Activated naive CD4-positive, alpha-beta T cell treated with anti-CD3 and anti-CD28 coated beads for 36 hours (primary cell): ENCODE measurements at places on chromosomes 4 and X. TPM values are rescaled to one million over a fixed set of nuclear protein-coding genes. Genes with fewer than 3 reads are reported as not detected.

- DNase-seq: no peak
Measured at GRCh38 chr4:128859887-128860677, 50.6 kb downstream of the JADE1 start.

GRCh38 chrX:103758555-103758954 is 18.1 kb upstream of the PLP1 start:
- no peak for DNase-seq

GRCh38 chr4:1008840-1009541 is 2.4 kb upstream of the FGFRL1 start:
- peak; percentile 25 for DNase-seq

- no peak for DNase-seq
Measured at GRCh38 chr4:183636923-183637322, 22.1 kb downstream of the RWDD4 start.

DNA sequence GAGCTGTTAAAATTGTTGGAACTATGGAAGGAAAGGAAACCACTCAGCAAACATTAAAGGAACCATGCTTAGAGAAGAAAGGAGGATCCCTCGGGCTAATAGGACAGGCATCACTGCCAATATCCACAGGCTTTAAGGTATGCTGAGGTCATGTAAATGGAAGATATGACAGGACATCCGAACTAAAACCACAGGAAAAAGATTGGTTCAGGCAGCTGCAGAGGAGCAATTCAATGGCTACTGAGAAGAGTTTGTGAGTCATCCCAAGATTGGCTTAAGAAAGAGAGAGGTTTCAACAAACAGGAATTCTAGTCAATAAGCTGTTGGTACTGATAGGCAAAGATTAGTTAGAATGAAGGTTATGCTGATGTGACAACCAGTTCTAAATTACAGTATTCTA is 106.4 kb upstream of the FAM241A start:
- no peak for DNase-seq

- DNase-seq: no peak
Measured at GRCh38 chr4:41144812-41145211, 69.5 kb downstream of the APBB2 start.

DNA sequence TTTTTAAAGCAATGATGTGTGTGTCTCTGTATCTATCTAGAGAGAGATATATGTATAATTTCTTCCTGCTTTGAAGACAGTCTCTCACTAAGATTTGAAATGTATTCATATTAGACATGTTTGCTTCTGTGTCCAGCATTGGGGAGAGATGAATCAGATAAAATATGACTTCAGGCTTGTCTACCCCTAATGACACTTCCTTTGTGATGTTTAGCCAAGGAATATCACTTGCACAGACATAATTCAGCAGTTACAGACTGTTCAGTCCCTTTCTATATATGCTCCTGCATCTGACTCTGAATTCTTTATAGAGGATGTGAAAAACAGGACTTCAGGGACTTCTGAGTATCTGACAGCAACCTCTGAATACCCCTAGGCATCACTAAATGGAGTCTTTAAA is 158.4 kb downstream of the DCLK2 start:
- no peak for DNase-seq

- no peak for DNase-seq
Measured at GRCh38 chr4:148007792-148008191, 275.9 kb downstream of the ARHGAP10 start.

GRCh38 chrX:8424912-8425311 is 39.7 kb upstream of the VCX3B start:
- no peak for DNase-seq

DNA sequence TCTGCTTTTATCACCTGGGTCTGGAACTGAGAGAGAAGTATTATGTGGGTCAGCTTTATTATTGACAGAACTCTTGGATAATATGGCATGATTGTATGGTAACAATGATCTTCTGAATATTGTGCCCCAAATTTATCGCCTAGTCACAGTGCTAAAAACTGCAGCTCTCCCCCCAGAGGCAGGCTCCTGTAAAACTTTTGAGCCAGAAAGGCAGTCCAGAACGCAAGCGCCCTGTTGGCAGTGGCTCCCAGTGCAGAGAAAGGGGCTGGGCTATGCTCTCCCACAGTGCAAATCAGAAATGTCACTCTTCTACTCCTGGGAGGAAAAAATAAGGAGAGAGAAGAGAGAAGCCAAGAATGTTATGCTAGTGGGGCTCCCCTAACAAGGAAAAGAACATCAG is 50.5 kb downstream of the HELT start:
- DNase-seq: no peak

GRCh38 chr4:5718411-5718810 is 7.4 kb downstream of the EVC start:
- DNase-seq: no peak

DNA sequence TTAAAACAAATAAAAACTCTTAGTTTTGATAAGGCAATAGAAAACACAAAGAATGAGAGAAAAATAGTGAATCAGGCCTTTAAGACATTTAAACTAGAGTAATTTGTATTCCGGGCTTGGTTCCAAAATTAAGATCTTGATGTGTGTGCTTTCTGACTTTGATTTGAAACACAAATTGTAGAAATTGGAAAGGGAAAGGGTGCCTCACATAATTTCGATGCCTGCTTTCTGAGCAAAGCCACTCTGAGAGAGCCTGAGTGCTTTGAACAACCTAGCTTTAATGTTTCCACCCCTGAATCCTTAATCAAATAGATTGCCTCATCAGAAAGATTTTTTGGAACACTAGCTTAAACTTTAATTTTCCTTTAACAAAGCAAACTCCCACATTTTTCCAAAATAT is 666.8 kb downstream of the PCDH18 start:
- no peak for DNase-seq

GRCh38 chrX:121333942-121334341 is 286.5 kb downstream of the GLUD2 start:
- DNase-seq: no peak

DNA sequence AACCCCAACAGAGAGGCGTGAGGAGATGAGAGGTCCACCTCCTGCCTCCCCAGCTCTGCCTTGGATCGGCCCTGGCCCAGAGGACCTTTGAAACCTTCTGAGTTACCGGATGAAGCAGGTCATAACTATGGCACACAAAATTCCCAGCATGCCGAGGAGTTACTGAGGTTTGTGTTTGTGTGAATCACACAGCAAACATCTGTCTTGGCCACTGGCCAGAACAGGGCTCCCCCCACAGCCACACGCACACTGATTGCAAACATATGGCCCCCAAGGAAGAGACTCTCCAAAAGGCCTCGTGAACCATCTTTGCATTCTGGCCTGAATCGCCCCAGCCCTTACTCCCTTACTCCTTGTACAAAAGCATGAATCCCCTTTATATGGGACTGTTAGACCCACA is 18.9 kb downstream of the RPS4X start:
- DNase-seq: no peak

DNA sequence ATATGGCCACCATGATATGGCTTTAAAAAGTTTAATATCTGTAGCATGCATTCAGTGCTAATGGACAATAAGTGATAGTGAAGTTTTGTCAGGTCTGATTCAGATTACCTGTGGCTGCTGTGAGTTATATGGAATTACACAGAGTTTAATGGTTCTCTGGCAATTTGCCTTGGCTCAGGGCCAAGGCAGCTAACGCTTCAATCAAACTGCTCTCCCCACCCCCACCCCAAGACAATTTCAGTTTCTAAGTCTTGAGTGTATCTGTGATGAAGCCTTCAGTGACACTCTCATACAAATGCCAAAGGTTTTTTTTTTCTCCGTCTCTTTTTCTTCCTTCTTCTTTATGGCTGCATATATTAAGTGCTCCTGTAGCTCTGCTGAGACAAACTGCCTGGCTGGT is 106.6 kb downstream of the SHROOM4 start:
- no peak for DNase-seq

DNA sequence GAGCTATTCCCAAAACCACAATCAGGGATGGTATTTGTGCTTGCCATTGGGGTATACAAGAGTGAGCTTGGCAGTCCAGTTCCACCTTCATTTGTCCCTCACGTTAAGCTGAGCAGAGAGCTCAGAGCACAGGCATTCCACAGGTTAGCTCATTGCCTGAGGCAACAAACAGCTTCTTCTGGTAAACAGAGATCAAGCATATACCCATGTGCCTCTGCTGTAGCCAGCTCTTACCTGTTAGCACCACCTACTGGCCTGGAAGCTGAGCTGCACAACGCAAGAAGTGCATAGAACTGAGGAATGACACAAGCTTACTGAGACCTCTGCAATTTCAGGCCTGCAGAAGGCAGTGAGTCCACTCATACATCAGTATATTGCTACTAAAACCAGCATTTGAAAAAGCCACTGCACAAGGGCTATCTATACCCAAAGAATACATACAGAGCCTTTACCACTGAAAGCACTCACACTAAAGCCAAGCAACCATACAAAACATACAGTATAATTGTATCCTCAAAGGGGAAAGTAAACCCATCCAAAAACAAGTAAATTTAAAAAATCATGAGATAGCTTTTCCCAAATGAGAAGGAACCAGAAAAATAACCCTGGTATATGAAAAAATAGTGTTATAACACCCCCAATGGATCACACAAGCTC is 258.3 kb upstream of the GABRA2 start:
- DNase-seq: peak; percentile 10

- no peak for DNase-seq
Measured at GRCh38 chr4:172095161-172095560, 282.0 kb downstream of the GALNTL6 start.

DNA sequence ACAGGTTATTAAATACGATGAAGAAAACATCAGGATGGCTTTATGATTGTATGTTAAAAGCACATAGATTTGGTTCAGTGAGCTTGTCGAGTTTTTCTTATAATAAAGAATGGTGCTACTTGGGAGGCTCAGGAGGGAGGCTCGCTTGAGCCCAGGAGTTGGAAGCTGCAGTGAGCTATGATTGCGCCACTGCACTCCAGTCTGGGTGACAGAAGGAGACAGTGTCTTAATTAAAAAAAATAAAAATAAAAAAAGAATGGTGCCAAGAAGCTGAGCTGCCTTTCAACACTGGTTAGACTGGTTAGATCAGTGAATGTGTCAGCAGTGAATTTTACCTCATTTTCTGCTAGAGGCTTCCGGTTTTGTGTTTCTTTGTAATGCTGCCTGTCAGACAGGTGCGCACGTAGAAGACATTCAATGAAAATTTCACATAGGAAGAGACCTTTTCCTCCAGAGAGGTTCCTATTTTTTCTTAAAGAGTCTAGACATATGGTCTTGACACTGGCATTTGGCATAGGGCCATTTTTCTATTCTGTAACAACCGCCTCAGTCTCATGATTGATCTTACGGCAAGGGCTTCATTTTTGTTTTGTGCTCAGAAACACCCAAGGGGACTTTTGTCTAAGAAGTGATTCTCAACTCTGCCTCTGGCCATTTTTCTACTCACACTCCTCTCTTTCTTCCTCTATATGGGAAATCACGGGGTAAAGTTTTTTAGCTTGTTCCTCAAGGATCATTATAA is 15.0 kb upstream of the ARSF start:
- no peak for DNase-seq

DNA sequence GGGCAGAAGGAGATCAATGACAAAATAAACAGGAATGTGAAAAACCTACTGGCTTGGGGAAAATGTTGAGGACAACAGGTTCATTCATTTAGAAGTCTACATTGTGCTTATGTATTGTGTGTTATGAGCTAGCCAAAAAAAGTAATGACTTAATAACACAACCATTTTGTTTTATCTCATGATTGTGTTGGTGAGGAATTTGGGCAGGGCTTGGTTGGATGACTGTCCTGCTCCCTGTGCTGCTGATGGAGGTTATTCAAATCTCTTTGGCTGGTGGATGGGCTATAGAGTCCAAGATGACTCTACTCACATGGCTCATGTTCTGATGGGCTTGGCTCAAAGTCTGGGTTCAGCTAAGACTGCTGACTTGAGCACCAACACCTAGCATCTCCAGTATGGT is 116.3 kb downstream of the HS3ST1 start:
- DNase-seq: no peak

DNA sequence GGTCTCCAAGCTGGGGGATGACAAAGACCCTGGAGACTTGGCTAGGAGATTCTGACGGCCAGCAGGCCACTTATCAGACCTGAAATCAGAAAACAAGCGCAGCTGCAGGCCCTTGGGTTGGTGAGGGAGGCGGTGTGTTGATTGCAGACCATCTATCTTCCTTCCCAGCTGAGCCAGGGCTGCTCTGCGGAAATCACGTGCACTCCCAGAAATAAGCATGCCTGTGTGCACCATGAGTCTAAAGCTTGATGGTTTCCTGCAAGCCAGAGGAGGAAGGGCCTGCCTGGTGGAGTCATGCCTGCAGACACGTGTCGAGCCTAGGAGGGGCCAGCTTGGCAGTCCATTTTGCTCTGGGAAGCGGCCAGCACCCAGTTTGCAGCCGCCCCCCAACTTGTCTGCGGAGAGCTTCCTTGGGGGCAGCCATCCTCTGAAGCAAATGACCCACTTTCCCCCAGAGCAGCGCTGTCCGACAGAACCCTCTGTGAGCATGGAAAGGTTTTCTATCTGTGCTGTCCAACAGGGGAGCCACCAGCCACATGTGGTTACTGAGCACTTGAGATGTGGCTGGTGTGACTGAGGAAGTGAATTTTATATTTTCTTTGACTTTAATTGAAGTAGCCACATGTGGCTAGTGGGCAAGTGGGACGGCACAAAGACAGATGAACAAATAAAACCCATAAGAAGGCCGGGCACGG is 175.7 kb upstream of the BCOR start:
- DNase-seq: peak; percentile 13

- no peak for DNase-seq
Measured at GRCh38 chrX:130295519-130296296, 27.0 kb upstream of the ZNF280C start.

- DNase-seq: peak; percentile 25
Measured at GRCh38 chr4:14254252-14254651, 626.7 kb upstream of the BOD1L1 start.

GRCh38 chr4:8044699-8045098 is 105.0 kb upstream of the AFAP1 start:
- DNase-seq: no peak

DNA sequence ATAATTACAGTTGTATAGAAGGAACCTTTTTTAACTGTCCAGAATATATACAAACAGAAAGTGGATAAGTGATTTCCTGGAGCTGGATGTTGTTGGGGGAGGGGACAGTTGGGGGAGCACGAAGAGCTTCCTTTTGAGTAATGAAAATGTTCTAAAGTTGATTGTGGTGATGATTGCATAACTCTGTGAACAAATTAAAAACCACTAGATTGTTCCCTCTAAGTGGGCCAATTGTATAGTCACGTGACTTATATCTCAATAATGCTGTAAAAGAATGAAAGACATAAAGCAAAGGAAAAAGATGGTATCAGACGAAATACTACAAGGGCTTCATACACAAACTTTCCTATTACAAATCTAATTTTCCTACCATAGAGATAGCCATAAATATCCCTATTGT is 2.7 kb downstream of the CT55 start:
- DNase-seq: no peak

Gene TDO2
- total RNA-seq: not detected

Gene H2BW1
- not detected for total RNA-seq

Gene F8A2
- total RNA-seq: not detected

Gene RNF212
- total RNA-seq: 2.2 TPM

Gene NHSL2
- total RNA-seq: 0.10 TPM

Gene CWH43
- total RNA-seq: not detected

Gene MFAP3L
- 0.74 TPM for total RNA-seq

Gene CHRNA9
- total RNA-seq: not detected

Gene PIM2
- 634 TPM for total RNA-seq

Gene HTN1
- not detected for total RNA-seq

Gene NXF2B
- total RNA-seq: not detected

Gene AMELX
- not detected for total RNA-seq

Gene NPY1R
- not detected for total RNA-seq
